ENCODE measurements at places on chromosomes 13 and 19.
A peak's percentile ranks its signal among the peaks of the same experiment; 100 is the strongest.

DNA sequence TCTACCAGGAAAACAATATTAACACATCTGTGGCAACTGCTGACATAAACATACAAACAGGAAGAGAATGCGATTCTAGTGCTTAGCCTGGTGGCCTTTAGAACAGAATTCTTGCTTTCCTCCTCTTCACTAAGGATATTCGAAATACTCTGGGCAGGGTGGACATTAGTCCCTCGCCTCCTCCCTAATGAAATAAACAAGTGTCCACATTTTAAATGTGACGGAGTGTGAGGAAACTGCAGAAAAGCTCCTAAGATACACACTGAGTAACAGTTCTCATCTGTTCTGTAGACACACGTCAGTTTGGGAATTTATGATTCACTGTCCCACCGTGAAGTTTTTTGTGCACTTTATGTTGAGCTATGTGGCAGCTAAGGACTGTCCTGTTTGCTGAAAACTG lies 639 bp downstream of the STARD13 start:
- peak; percentile 43 for DNase-seq

DNA sequence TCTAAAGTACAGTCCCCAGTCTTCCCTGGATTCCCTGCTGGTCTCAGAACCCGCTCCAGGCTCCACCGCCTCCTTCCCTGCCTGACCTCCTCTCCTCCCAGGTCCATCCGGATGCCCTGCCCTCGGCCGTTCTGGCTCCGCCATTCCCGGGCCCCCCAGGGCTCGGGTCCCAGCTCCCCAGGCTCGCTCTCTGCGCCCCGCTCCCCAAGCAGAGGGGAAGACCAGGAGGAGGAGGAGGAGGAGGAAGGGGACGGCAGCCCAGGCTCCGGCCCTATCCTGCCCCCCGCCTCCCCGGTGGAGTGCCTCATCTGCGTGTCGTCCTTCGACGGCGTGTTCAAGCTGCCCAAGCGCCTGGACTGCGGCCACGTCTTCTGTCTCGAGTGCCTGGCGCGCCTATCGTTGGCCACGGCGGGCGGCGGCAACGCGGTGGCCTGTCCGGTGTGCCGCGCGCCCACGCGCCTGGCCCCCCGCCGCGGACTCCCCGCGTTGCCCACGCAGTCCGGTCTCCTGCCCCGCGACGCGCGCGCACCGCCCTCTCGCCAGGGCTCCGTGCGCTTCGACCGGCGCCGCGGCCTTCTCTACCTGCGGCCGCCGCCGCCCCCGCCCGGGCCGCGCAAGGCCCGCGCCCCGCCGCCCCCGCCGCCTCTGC lies 647 bp downstream of the RNF225 start:
- no peak for DNase-seq

DNA sequence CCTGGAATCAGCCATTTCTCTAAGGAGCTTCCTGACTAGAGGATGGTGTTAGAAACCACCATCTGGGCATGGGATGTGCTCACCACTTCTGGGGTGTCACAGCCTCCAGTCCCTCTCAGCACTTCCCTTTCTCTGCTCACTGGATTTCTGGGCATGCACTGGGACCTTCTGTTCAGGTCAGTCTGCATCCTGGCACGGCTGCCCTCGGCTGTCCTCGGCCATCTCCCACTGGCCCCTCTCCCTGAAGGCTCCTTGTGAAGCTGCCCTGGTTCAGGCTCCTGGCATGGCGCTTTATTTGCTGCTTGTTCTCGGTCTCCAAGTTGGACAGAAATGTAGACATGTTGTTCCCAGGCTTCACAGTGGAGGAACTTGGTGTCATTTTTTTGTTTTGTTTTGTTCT lies 60.0 kb downstream of the TEX29 start:
- DNase-seq = no peak

- DNase-seq = no peak
Observed at GRCh38 chr13:74246487-74246886, 112.3 kb upstream of the KLF12 start.

DNA sequence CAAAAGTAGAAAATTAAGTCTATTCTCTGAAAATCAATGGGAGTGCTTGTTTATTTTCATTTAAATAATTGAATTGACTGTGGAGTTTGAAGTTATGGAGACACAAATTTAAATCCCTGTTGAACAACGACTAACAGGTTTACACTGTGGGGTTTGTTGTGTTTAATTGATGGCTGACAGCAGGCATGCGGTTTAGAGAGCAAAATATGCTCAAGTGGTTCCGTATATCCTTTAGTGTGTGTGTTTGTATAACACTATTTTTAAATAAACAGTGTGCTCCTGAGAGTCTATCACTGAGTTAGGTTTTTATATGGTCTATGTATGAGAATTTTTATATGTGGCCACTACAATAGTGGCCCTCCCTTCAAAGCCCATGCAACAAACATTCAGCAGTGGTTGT lies 332.0 kb downstream of the GPC6 start:
- DNase-seq = no peak

DNA sequence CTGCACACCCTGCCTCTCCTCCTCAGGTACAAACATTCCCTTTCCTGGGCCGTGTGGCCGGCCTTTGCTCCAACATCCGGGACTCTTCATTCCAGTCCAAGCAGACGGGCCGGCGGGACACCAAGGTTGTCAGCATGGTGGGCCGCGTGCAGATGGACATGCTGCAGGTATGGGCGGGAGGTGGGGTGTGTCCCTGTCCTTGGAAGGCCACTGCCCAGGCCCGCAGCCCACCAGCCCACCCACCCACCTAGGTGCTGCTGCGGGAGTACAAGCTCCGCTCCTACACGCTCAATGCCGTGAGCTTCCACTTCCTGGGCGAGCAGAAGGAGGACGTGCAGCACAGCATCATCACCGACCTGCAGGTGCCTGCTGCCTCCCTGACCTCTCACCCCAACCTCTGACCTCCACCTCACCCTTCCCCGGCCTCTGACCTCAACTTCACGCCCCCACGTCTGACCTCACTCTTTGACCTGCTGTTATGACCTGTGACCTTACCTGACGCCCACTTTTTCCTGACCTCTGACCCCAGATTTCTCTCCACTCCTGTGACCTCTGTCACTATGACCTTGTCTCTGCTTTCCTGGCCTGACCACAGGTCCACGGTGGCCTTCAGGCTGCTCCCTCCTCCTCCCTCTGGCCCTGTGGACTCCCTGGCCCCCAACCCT lies 12.4 kb upstream of the SPIB start:
- DNase-seq = no peak
